ENCODE measurements at places on chromosomes 12 and 14.
A peak's percentile ranks its signal among the peaks of the same experiment; 100 is the strongest.

GRCh38 chr12:23186950-23187349 lies 562.0 kb downstream of the ETNK1 start:
- no peak for DNase-seq

- no peak for DNase-seq
Measured at GRCh38 chr12:100279607-100280244, 12.7 kb downstream of the SCYL2 start.

DNA sequence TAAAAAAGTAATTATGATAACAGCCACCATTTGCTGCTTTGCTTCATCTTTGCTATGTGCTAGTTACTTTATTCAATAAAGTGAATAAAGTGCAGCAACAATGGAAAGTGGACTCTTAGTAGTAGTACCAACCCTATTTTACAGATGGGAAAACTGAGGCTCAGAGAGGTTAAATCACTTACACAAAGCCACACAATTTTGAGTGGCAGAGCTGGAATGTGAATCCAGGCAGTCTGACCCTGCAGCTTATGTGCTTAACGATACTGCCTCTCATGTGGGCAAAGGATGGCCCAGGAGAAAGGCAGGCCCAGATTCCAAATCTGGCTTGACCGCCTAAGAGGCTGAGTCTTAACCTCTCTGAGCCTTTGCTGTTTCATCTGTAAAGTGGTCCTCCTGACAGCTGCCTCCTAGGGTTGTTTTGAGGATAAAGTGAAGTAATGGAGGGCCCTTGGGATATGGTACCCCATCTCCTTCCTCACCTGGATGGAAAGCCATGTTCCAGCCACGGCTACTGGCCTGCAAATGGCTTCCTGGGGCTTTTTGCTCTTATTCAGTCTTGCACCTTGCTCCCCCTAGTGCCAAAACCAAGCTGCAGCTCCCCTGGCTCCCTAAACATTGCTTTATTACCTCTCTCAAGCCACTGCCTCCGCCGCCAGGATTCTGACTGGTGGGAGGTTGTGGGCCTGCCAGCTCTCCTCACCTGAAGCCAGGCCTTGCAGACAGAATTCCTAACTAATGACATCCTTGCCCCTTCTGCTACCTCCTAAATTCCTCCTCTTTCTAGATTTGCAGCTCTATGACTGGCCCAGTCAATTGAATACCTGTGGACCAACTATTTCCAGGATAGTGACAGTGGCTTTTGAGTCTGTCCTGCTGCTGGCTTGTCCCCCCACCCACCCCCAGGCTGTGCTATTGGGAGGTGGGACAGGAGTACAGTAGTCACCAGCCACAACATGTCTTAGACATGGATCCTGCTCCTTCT lies 283.3 kb upstream of the PWP1 start:
- no peak for DNase-seq

DNA sequence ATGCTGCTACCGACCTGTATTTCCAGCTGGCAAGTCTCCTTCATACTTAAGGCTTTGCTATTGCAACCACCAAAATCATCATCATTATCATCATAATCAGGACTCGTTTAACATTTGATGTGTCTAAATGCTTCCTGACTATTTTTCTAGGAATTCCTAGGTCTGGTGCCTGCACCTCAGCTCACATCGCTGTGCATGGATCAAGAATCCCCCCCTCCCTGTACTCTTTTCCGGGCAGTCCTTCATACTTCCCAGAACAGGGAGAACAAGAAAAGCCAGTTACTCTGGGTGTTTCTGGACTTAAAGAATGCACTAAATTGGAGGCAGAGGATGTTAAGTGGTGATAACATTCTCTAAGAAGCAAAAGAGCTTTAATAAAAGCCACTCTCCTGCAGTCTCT lies 9.4 kb downstream of the ERP27 start:
- no peak for DNase-seq

GRCh38 chr12:79935624-79936345 lies 888 bp upstream of the PPP1R12A start:
- peak; percentile 86 for DNase-seq

DNA sequence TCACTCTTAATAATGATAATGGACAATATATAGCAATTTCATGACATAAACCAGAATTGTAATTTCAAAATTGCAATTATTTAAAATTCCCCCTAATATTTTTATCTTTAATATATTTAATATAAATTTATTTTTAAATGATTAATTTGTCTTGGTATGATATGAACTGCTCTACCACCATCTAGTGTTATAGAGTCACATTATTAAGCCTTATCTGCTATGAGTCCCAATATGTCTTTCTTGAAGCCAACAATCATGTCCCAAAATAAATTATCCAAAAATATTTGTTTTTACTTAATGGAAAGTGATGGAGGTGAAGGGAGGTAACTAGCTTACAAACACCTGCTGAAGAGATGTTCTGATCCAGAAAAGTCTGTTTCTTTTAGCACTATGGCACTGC lies 151.4 kb downstream of the KCNC2 start:
- no peak for DNase-seq

GRCh38 chr12:40011775-40012129 lies 94.1 kb downstream of the SLC2A13 start:
- no peak for DNase-seq

GRCh38 chr14:26217778-26218177 lies 380.1 kb downstream of the NOVA1 start:
- DNase-seq = no peak

DNA sequence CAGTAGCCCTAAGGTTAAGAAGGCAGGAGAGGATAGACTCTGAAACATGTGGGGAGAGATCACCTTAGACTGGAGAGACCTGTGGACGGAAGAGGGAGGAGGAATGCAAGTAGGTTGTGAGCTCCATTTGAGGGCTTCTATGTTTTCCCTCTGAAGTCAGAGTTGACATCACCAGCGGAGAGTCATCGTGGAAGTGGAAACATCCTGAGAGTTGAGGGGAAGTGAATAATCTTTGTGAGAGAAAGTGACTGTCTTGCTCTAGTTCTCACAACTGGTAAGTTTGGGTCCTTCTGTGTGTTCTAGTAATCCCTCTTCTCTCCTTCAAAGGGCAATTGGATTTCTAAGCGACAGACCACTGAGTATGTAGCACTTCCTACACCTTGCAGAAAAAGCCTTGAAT lies 103.6 kb upstream of the CCND2 start:
- no peak for DNase-seq

- peak; percentile 67 for DNase-seq
Measured at GRCh38 chr12:49342066-49342913, 4.4 kb upstream of the DNAJC22 start.
